ENCODE measurements at places on chromosomes 16 and 17.

GRCh38 chr17:3891626-3892094, 1.2 kb downstream of the CAMKK1 start:
- DNase-seq, result no peak

DNA sequence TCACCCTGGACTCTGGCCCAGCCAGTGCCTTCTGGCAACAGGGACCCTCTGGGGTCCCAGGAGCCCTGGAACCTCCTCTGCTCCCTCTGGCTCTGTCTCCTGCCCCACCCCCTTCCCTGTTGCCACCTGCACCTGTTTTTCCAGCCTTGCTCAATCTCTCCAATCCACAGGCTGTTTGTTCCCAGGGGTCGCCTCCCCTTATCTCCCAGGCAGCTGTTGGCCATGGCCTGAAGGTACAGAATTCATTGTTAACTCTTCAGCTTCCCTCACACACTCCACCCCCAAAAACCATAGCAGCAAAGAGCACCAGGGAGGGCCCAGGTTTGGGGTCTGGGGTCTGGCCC, 39.3 kb upstream of the TOB1 start:
- DNase-seq, result no peak

- no peak for DNase-seq
Measured at GRCh38 chr17:77425791-77426641, 285.2 kb downstream of the SEC14L1 start.

- DNase-seq, result no peak
Measured at GRCh38 chr17:49519781-49520180, 24.7 kb downstream of the NGFR start.

- no peak for DNase-seq
Measured at GRCh38 chr16:84315422-84315821, 20.7 kb downstream of the WFDC1 start.

DNA sequence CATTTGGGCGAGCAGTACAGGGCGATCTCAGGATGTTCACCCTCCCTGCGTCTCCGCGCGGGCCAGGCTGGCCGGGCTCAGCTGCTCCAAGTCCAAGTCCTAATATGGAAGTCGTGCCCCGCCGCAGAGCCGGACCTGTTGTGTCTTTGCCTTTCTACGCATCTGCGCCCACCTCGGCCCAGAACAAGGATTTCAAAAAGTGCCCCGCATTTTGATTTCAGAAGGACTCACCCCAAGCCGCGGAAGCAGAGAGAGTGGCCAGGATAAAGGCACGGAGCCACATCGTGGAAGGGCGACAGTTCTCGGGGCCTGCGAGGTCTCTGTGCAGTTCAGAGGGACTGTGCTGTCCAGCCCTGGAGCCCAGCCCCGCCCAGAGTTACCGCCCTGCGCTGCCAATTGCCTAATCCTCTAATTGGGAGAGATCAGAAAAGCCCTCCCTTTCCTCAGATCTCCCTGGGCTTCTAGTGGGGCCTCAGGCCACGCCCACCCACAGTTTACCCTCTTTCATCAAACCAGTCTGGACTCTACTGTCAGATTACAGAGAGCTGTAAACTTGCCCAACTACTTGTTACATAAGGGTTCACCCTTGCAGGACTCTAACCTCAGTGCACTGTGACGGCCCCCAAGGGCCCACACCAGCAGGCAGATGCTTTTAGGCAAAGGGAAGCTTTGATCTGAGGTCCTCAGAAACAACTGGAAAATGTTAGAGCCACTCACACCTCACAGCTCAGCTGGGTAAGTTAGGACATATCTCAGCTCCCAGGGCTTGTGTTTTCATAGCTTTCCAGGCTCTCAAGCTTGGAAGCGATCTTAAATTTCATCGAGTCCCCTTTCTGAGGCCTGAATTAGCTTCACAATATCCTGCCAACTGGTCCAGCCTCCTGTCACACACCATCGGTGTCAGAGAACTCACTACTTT, at the start of gene CES1:
Gene CES1 (minus strand): TSS at position 324 of the 919 bp plus-strand sequence. CDS start 41 bp downstream, at position 283.
- no peak for DNase-seq

- DNase-seq, result no peak
Measured at GRCh38 chr16:88316941-88317612, 65.7 kb upstream of the ZNF469 start.

GRCh38 chr17:1755827-1756262, 6.0 kb upstream of the SERPINF1 start:
- no peak for DNase-seq

DNA sequence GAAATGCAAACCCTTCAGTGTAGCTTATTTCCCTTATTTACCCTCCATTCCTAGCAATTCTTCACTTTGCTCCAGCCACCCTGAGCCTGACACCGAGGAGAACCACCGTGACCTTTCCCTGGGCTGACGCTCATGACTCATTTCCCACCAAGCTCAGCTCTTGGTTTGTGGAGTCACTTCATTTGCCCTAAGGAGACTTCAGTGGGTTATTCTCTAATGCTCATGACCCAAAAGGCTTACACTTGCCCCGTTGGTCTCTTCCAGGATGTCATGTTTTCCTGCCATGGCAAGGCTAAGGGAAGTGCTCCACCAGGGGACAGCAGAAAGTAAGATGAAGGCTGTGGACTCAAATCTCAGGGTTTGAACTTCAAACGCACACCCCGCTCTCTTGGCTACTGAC, 161.0 kb downstream of the CBLN1 start:
- no peak for DNase-seq

DNA sequence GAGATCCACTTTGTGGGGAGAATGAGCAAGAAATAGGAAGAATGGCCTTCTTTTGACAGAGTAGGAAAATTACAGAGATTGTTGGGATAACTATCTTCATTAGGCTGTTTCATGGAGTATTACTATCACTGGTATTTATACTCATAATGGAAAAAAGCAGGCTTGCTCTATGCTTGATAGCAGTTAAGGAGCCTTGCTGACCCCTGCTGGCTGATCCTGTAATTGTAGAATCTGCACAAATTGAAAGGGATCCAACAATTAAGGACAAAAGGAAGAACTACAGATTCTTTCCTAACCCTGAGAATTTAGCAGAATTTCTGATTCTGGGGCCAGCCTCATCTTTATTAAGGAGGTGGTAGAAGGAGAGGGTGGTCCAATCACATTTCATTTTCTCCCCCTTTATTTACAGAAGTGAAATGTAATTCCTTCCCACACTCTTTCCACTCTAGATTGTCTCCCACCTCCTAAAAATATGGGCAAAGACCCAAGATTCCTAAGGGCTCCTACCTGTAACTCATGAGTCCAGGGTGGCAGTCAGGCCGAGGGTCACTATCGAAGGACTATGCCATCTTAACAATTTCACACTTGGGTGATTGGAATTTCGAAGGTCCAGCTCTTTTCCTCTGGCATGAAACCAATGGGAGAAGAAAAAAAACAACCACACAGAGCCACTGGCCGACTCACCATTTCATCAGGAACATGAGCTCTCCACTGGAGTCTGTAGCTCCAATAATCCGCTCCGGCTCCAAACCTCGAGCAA, 26.3 kb downstream of the NFE2L1 start:
- peak; percentile 13 for DNase-seq

GRCh38 chr17:78479369-78479768, 97.8 kb downstream of the DNAH17 start:
- DNase-seq, result no peak

DNA sequence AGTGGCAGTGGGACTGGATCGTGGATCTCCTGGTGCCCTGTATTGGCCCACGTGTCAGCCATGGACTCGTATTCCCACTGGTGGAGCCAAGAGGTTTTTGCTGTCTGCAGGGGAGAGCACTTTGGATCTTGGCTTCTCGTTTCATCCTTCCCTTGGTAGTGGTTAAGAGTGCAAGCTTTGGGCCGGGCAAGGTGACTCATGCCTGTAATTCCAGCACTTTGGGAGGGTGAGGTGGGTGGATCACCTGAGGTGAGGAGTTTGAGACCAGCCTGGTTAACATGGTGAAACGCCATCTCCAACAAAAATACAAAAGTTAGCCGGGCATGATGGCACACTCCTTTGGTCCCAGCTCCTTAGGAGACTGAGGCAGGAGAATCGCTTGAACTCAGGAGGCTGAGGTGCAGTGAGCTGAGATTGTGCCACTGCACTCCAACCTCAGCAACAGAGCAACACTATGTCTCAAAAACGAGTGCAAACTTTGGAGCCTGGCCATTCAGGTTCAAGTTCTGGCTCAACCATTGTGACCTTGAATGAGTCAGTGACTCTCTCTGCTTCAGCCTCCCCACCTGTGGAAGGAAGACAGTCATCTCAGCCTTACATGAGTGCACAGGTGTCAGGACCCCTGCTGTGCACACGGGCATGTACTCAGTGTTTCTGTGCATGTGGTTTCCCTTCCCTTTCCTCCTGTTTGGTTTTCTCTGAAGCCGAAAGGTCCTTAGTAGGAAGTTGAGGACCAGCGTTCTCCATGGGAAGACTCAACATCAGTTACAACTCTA, 57.4 kb downstream of the PLCG2 start:
- DNase-seq, result no peak

DNA sequence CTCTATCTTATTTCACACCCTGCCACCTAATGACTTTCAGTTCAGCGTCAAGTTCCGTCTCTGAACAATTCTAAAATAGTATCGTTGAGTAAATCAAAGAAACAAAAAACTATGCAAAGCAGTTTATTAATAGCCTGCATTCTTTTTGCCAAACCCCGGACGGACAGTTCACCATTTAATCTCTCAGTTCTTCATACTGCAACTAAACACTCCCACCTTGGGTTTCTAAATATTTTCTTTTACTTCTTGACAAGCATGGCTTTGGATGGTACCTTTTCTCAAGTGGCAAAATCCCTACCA, 1.2 kb downstream of the MYH11 start:
- no peak for DNase-seq

GRCh38 chr17:17298108-17298507, 5.1 kb upstream of the NT5M start:
- DNase-seq, result no peak

DNA sequence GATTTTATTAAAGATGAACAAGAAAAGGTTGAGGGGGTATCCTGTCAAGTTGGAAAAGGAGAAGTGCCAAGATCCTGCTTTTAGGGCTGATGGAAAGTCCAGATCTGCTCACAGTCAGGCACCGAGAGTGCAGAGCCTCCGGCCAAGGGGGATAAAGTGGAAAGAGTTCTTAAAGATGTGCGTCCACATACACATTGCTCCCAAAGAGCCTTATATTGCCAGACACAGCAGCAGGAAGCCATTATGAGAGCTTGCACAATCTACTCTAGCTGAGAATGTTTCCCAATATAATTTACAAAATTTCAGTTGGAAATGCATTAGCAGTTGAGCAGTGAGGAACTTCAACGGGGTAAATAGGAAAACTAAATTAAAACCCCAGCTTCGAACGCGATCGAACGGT, 95.6 kb downstream of the SALL1 start:
- no peak for DNase-seq

GRCh38 chr16:19136549-19137196, 22.9 kb downstream of the ITPRIPL2 start:
- no peak for DNase-seq

DNA sequence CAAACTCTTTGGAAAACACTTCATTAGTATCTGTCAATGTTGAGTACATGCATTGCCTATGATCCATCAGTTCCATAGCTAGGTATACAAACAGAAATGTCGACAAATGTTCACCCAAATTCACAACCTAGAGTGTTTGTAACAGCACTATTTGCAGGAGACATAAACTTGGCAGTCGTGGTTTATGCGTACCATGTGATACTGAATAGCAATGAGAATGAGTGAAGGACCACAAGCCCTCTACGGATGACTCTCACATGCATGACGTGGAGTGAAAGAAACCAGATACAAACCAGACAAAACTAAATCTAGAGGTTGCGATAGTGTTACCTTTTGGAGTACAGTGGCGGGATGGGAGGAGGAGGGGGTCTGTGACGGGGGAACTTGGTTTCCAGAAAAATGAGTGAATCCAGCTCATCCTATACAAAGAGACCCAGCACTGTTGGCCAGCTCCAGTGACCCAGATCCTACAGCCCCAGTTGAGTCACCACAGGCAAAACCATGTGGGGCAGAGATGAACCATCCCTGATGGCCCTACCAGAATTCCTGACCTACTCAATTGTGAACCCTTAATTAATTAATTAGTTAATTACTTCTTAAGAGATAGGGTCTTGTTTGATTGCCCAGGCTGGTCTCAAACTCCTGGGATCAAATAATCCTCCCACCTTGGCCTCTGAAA, 15.9 kb upstream of the ULK2 start:
- DNase-seq, result no peak

- no peak for DNase-seq
Measured at GRCh38 chr17:78170692-78171590, 2.6 kb downstream of the SYNGR2 start.

GRCh38 chr16:85424260-85425073, 188.7 kb upstream of the GSE1 start:
- DNase-seq, result no peak

DNA sequence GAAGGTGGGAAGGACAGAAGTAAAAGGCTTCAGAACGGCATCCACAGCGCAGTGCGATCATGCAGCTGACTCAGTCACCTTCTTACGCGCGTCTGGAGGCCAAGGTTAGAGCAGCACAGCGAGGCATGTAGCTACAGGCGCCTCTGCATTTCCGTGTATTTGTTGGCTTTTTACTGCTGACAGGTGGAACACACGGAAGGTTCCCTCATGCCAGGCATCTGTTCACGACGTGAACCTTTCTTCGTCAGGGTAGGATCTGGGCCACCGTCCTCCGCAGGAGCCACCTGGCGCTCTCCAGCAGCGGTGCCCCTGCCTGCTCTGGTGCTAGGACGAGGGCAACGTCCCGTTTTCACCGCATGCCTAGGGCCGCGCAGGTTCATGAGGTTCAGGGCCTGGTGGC, 15.3 kb downstream of the TMEM204 start:
- DNase-seq, result no peak

GRCh38 chr16:80056324-80056723, 455.8 kb upstream of the MAF start:
- DNase-seq, result no peak

DNA sequence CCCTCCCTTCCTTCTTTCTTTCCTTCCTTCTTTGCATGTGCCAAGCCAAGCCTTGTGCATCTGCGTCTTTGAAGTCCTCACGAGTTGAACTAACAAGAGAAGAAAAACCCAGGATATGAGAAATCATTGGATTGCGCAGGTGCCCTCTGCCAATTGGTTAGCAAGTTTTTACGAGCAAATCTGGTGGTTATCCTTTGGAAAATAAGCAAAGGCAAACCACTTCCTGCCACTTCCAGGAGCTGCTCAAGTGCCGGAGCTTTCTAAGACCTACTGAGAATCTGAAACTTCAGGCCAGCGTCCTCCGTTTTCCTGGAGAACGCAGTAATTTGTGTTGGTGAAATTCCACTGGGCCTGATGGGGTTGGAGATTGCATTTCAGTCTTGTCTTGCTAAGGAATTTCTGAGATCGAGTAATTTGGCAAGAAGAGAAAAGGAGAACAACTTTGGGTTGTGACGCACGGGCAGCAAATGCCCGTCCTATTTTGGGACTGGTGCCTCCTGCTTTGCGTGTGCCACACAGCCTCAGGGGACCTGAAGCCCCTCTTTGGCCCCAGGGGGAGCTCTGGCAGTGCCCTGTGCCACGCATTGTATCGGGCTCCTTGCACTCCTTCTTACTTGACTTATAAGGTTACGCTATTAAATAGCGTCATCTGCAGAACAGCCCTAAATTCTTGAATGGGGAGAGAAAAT, 56.4 kb downstream of the CMIP start:
- DNase-seq, result no peak

DNA sequence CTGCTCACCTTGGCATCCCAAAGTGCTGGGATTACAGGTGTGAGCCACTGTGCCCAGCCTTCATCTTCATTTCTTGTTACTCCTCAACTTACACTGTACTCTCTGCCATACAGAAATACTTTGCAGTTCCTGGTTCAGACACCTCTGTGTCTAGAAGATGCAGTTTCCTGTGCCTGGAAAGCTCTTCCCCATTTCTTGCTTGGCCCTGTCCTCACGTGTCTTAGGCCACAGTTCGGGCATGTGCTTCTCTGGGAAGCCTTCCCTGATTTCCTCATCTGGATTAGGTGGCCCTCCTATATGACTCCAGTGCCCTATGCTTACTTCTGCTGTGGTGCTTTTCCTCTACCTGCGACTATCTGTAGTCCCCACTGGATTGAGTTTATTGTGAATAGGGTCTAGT, 26.5 kb upstream of the CDR2 start:
- DNase-seq, result no peak
